ENCODE measurements at places on chromosomes 13 and 19. TPM values are rescaled to one million over a fixed set of nuclear protein-coding genes. Genes with fewer than 3 reads are reported as not detected.

The KLK6 gene
- polyA plus RNA-seq = 28.0 TPM

The ZSCAN4 gene
- 0.17 TPM for polyA plus RNA-seq

The FAM216B gene
- polyA plus RNA-seq = not detected

The MUC16 gene
- polyA plus RNA-seq = 0.05 TPM

The MYH14 gene
- polyA plus RNA-seq = 22.9 TPM

- DNase-seq = no peak
These were observed 1.2 kb upstream of the FLT1 start for GRCh38 chr13:28496188-28496564.

DNA sequence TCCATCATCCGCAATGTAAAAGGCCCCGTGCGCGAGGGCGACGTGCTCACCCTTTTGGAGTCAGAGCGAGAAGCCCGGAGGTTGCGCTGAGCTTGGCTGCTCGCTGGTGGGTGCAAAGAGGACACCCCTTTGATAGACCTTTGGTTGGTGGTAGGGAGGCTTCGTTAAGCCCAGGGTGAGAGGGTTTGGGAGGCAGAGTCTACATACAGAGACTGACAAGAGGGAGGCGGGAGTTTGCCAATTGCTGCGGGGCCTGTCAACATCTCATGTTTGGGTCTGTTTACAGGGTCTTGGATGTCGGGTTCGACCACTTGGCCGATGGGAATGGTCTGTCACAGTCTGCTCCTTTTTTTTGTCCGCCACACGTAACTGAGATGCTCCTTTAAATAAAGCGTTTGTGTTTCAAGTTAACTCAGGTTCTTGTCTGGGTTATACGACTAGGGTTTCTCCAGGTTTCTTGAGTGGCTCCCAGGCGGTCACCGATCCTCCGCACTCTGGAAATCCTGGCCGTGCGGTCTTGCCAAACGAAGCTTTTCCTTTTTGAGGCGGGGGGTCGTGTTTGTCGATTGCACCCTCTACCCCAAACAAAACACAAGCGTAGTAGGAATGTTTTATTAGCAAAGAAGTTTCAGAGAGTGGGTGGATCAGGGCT, 816 bp downstream of the RPS28 start:
- DNase-seq = no peak

DNA sequence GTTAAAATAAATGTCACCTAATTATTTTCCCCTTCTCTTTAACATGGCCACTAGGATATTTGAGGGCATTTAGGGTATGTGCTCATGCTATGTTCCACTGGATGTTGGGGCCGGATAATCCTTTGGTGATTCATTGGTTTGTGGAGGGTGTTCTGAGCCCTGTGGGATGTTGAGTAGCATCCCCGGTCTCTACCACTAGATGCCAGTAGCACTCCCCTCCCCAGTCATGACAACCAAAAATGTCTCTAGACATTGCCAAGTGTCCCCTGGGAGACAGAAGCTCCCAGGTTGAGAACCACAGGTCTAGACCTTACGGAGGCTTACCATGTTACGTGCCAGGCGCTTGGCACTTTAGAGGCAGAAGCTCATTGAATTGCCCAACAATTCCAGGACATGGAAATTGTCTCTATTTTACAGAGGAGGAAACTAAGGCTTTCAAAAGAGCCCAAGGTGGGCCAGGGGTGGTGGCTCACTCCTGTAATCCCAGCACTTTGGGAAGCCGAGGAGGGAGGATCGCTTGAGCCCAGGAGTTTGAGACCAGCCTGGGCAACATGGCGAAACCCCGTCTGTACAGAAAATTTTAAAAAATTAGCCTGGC, 14.1 kb downstream of the SHANK1 start:
- no peak for DNase-seq

DNA sequence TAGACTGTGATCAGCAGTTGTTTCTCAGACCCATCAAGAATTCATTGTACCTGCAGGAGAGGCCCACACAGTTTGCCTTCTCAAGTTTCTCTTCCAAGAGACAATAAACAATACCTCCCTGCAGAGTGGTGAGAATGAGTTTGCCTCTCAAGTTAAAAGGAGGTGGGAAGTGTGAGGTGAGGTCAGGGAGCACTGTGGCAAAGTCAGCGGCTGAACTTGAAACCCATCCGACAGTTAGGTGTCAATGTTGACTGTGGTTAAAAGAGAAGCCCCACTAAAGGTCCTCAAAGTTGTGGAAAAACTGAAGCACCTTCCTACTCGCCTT, 72.9 kb upstream of the TSC22D1 start:
- peak; percentile 61 for DNase-seq

DNA sequence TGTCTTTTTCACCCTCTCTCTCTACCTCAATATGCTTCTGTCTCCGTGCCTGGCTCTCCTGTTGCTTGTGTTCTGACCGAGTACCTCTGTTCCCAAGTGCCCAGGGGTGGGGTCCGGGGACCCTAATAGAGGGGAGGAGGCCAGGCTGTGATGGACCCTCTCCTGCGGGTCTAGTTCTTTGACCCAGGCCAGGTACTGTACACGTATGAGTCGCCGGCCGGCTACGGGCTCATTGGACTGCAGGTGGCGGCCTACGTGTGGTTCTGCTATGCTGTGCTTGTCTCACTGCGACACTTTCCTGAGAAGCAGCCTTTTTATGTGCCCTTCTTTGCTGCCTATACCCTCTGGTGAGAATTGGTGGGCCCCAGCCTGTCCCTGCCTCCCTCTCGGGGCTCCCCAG, 4.4 kb downstream of the TMEM145 start:
- no peak for DNase-seq

GRCh38 chr19:42409477-42409876, 17.7 kb downstream of the LIPE start:
- DNase-seq = no peak

- DNase-seq = peak; percentile 92
These were observed at the start of gene SAMD1 for GRCh38 chr19:14090509-14091080. TSS of gene SAMD1 (minus strand) at chr19:14090751.

DNA sequence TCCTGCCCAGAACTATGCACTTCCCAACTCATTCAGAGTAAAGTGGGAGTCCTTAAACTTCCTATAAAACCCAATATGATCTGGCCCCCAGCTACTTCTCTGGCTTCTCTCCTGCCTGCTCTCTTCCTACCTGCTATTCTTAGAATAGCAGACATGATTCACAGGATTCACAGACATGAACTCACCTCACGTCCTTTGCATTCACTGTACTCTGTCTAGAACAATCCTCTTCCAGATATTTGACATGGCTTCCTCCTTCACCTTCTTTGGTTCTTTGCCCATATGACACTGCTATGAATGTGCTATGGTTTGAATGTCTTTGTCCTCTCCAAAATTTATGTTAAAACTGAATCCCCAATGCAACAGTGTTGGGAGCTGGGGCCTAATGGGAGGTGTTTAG, 154.9 kb downstream of the UGGT2 start:
- DNase-seq = no peak

Measured in left kidney (tissue), 8 donors.